Stimulated activated CD8-positive, alpha-beta memory T cell treated with anti-CD3 and anti-CD28 coated beads, Interleukin-4, amount 100 ng/mL, for 48 hours (primary cell): ENCODE measurements at places on chromosomes 2 and 18.

DNA sequence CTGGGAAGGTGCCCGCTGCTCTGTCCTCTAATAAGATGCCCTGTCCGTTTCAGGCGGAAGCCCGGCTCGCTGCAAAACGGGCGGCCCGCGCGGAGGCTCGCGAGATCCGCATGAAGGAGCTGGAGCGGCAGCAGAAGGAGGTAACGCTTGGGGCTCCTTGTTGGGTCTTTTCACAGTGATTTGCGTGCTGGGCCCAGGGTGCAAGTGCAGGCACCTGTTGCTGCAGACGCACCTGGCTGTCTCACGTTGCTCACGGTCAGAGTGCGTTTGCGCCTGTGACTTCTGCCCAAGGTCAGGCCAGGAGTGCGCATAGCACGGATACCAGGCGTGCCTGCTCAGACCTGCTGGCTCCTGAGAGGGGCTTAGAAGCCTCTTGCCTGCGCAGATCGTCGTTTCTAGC lies 81.1 kb downstream of the LRRFIP1 start:
- DNase-seq = no peak

DNA sequence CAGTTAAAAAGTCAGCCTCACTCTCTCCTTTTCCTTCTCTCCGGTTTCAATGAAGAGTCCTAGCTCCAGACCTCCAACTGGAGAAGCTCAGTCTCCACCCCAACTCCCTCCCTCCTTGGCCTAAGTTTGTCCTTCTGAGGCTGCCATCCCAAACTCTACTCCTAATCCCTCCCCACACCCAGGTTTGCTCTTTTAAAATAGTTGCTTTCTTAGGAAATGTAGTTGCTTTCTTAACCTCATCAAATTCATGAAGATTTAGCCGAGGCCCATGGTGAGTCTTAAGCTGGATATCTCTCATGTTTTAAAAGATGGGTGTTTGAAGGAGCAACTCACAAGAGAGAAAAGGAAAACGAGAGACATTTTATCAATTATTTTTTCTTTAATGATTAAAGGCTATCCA lies 937 bp upstream of the LANCL1 start:
- peak; percentile 42 for DNase-seq

GRCh38 chr2:40289771-40290404 lies 162.0 kb downstream of the SLC8A1 start:
- no peak for DNase-seq

DNA sequence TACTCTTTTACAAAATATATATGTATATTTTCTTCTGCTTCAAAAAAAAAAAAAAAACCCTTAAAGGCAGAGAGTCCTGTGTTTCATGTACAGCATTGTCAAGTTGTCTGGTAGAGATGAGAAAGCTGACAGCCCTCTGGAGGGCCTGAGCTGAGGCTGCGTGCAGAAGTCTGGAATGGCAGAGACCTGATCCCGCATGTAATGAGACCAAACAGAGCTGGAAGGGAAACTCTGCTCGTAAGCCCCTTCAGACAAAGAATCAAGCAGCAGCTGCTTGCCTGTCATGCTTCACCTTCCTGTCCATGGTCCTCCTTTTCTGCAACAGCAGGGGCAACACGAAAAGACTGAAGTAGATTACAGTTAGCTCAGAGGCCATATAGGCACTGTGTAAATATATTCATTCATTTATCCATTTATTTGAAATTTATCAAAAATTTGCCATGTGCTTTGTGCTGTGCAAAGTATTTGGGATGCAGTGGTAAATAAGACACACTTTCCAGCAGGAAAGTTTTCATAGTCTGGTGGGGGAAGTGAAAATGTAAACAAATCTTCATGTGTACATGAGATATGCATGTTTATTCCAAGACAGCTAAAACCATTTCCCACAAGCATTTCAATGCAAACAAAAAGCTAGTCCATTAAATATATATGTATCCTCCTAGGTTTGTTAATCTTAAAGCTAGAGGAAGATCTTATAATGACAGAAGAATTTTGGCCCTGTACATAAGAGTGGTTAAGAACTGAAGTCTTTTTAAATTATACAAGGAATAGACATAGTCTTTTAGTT lies 912.7 kb downstream of the CPS1 start:
- no peak for DNase-seq

GRCh38 chr18:74460825-74461224 lies 3.7 kb upstream of the DIPK1C start:
- DNase-seq = no peak

DNA sequence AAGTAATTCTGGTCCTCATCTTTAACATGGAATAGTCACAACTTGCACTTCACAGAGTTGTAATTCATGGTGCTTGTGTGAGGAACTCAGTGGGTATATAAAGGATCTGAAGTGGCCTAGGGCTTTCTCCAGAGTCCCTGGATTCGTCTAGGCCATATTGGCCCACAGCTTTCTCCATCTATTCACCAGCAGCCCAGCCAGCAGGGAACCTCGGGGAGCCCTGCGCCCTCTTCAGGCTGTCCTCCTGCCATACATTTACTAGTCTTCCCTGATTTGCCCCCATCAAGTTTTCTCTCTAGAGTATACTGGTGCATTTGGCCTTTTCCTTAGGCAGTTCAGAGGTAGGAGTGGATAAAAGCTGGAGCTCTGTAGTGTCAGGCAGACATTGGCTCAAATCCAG lies 278.3 kb downstream of the MYCN start:
- DNase-seq = no peak

GRCh38 chr2:39541011-39541930 lies 104.2 kb upstream of the MAP4K3 start:
- DNase-seq = no peak

DNA sequence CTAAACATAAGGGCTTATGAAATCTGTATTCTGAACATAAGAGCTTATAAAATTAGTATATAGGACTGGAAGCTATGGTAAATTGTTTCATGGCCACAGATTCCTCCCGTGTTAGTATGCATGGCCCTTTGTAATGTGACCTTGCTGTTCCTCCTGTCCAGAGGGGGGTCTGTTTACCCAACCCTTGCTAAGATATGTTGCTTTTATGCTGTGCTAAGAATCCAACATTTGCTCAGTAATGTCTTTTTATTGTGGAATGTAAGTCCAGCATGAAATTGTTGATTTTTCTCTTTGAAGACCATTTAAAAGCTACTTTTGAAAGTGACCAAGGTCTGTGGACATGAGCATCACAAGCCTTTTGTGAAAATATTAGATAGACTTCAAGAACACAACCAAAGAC lies 485.4 kb downstream of the PARD3B start:
- no peak for DNase-seq

GRCh38 chr2:192010073-192010472 lies 163.2 kb upstream of the CAVIN2 start:
- DNase-seq = no peak
